ENCODE measurements at places on chromosomes 4 and X. TPM values are rescaled to one million over a fixed set of nuclear protein-coding genes. Genes with fewer than 3 reads are reported as not detected.

The CLNK gene
- total RNA-seq = not detected

The SH3D19 gene
- total RNA-seq = 0.47 TPM

The OCIAD2 gene
- 0.98 TPM for total RNA-seq

The UGT2B11 gene
- not detected for total RNA-seq

The DDX60 gene
- 0.13 TPM for total RNA-seq

All from K562 (cell line).